MM.1S (cell line): ENCODE measurements at places on chromosomes 2 and 18.
A peak's percentile ranks its signal among the peaks of the same experiment; 100 is the strongest.

GRCh38 chr18:27717816-27718215, 459.1 kb downstream of the CDH2 start:
- no peak for DNase-seq

GRCh38 chr18:12796448-12796847, 87.6 kb downstream of the PTPN2 start:
- DNase-seq: no peak

- DNase-seq: no peak
Measured at GRCh38 chr18:45656194-45656770, 41.0 kb downstream of the SLC14A2 start.

DNA sequence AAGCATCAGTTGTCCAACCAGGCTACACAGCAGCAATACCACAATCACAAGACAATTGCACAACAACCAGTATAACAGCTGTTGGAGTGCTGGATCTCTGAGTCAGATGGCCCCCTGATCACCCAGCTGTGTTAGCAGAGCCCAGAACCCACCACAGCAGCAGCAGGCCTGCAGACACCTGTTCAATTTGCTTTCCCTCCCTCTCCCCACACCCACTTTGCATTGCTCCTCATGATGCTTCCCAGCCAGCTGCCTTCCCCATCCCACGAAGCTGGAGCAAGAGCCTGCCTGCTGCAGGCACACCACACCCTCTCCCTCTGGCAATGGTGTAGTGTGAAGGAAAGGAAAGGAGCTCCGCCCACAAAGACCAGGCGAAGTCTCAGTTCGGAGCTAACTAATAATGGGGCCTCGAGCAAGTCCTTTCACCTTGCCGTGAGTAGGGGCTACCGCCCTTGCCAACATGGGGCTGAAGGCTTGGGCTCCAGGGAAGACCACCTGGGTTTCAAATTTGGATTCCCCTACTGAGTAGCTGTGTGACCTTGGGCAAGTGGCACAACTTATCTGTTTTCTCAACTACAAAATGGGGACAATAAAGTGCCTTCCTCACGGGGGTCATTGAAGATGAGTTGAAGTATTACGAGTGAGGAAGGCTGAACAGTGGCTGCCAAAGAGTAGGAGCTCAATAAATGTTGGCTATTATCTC, 19.4 kb upstream of the ZBTB7C start:
- DNase-seq: no peak

- DNase-seq: no peak
Measured at GRCh38 chr2:151381266-151381665, 23.9 kb downstream of the TNFAIP6 start.

- DNase-seq: no peak
Measured at GRCh38 chr2:216424274-216424673, 12.0 kb downstream of the SMARCAL1 start.

DNA sequence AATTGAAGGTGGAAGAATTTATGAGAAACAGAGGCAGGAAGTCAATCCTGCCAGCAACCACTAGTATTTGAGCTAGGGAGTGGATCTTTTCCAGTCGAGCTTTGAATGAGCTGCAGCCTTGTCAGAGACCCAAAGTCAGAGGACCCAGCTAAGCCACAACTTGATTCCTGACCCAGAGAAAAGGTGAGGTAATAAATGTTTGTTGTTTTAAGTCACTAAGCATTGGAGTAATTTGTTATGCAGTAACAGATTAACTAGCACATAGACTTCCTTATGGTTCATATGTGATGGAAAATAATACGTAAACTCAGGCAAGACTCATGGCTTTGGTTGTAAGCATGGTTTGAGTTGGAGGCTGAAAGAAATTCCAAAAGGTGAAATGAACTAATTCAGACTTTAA, 21.6 kb downstream of the EFEMP1 start:
- no peak for DNase-seq

- no peak for DNase-seq
Measured at GRCh38 chr2:105143094-105143466, 98.5 kb upstream of the GPR45 start.

- DNase-seq: peak; percentile 50
Measured at GRCh38 chr18:76490670-76491472, 4.2 kb downstream of the ZNF516 start.

GRCh38 chr2:235863414-235863813, 304.8 kb downstream of the GBX2 start:
- no peak for DNase-seq
